ENCODE measurements at places on chromosomes 5 and 9.

DNA sequence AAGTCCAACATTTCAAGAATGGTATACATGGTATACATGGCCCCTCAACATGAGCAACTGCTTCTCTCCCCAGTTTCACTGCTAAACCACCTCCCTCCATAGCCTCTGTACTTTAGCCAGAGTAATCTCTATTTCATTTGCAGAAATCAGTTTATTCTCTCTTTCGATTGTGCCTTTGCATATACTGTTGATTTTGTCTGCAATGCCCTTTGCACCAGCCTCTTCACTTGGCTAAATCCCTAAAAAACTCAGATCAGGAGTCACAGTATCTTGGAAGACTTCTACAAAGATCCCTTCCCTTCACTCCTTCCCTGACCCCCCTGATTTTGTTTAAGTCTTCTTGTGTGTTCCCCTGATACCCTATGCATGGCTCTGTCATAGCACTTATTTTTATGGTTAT, 4.9 kb upstream of the CCNG1 start:
- no peak for DNase-seq

- DNase-seq, result no peak
These were observed 248.1 kb downstream of the IRX1 start for GRCh38 chr5:3843706-3844105.

GRCh38 chr9:137397675-137398423, 25.1 kb downstream of the EXD3 start:
- no peak for DNase-seq

GRCh38 chr9:106020186-106020585, 325.8 kb downstream of the TMEM38B start:
- no peak for DNase-seq

GRCh38 chr9:116813031-116813300, 125.9 kb downstream of the TRIM32 start:
- DNase-seq, result no peak
